ENCODE measurements at places on chromosomes 13 and 19.
A peak's percentile ranks its signal among the peaks of the same experiment; 100 is the strongest.

GRCh38 chr13:23377983-23378632 is 55.4 kb downstream of the SACS start:
- DNase-seq, result peak; percentile 50

DNA sequence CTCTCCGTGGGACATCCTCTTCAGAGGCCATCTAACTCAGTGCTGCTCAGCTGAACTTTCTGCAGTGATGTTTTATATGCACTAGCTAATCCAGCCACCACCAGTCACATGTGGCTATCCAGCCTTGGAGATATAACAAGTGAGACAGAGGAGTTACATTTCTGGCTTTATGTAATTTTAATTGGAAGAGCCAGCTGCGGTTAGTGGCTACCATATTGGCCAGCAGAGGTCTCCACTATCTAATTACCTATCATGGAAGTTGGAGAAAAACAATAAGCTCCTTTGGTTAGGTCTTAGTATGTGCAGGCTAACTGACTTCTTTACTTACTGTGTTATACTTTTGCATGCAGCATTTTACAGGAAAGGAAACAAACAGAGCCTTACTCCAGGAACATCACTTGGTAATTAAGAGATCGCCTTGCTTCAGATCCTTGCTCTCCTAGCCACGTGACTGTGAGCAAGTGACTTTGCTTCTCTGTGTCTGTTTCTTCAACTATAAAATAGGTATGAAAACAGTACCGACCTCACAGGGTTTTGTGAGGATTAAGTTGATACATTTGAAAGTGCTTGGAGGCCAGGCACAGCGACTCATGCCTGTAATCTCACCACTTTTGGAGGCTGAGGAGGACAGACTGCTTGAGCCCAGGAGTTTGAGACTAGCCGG is 1.6 kb upstream of the KLK10 start:
- DNase-seq, result no peak

GRCh38 chr19:5147978-5148793 is 179.3 kb downstream of the KDM4B start:
- DNase-seq, result no peak

DNA sequence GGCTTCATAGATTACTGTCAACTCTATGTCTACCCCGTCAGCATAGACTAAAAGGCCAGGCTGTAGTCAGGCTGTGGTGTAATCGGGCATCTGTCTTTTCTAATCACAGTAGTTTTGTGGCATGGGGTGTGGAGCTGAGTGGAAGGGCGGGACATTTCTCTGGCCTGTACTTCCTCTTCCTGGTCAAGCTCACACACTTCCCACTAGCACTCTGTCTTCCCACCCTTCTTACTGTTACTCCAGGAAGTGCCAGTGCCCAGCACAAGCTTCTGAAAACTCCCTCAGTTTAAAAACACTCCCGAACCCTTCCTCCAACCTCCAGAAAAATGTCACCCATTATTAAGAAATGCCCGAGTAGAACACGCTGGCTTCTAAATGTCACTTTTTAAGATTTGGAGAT is 229.8 kb downstream of the KLF5 start:
- DNase-seq, result no peak

DNA sequence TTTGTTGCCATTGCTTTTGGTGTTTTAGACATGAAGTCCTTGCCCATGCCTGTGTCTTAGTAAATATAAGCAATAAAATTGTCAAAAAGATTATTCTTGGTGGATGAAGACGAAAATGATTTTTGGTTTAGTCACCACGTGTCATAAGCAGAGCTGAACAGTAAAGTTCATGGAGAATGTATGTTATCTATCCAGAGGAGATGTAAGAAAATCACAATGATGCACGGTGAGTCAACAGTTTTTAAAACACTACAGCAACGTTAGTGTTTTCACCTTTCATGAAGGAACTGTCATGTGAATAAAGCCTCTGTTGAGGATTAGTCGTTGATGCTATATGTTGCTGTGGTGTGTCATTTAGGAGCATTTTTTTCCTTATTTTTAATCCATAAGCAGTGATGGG is 137.6 kb downstream of the GPC6 start:
- no peak for DNase-seq

- DNase-seq, result no peak
These were observed 5.6 kb downstream of the ZAR1L start for GRCh38 chr13:32309312-32310133.

- no peak for DNase-seq
These were observed 688 bp downstream of the ZNF225 start for GRCh38 chr19:44113784-44114390.

GRCh38 chr19:18408053-18408476 is 10.6 kb upstream of the LRRC25 start:
- peak; percentile 40 for DNase-seq

DNA sequence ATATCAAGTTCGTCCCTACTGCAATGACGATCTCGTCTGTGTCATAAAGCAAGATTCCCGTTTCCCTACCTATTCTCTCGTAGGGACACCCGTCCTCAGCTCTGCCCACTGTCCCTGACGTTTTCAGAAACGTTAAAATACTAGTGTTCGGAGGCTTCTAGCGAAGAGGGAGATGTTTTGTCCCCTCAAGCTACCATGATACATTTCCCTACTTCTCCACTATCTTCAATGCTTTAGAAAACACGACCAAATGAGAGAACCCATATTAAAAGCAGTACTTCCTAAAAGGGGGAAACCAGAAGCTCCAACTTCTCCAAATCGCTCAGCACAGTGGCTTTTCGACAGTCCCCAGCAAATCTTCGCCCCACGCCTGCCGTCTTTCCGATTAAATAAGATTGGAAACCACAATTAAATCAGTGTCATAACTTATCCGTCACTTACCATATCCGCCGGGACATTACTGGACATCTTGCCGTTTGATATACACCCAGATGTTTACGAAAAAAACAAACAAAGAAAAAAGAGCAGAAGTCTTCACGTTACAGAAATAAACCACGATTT is 1.3 kb downstream of the UBL3 start:
- no peak for DNase-seq

DNA sequence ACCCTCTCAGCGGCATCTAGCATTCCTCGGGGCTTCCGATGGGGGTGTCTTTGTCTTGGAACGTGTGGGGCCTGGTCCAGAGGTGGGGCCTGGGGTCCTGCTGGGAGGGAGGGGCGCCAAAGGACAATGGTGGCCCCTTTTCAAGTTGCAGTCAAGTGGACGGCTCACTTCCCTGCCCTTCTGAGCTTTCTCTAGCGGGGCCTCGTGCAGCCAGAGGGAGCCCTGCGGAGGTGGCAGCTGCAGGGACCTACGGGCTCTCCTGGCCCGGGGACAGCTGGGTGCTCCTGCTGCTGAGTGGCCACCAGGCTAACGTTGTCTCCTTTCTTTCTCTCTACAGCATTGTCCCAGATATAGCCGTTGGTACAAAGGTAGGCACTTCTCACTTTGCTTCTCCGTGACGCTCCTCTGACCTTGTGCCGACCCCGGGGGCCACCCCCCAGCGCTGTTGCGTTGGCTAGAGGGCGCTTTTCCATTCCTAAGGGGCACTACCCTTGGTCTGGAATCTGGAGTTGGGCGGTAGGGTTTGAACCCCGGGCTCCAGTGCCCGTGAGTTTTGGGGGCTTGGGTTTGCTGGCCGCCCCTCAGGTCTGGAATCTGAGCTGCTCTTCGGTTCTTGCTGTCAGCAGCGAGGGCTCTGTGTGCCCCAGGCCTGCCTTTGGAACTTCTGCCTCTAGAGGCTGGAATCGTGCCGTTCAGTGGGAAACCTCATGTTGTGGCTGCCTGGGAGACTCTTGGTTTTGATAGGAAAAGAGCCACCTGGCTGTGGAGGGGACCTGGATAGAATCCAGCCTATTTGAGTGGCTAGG is 2.0 kb downstream of the PTBP1 start:
- no peak for DNase-seq

DNA sequence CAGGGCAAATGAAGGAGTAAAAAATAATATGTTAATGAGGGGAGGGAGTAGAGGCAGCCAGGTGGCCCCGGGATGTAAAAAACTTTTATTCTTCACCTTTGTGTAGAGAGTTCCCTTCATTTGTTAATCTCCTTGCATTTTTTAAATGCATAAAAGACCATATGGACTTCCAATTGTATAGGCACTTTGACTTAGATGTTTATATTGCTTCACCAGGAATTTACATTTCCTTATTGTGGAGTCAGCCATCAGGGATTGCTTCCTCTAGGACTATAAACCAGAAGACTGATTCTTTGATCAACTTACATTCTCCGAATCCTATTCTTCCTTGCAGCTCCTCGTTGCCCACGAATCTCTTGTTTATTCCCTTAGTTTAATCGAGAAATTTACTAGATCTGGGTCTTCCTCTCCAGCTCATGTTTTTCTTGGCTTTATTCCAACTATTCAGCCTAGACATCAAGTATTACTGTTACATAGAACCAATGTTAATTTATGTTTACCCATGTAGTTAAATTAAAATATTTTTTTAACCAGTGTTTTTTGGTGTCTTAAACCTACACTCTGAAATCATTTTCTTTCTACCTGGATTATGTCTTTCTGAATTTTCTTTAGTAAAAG is 1187.0 kb upstream of the SLC10A2 start:
- no peak for DNase-seq

GRCh38 chr13:45878966-45879365 is 27.4 kb upstream of the SIAH3 start:
- DNase-seq, result no peak

- DNase-seq, result no peak
These were observed 391.0 kb downstream of the FGF9 start for GRCh38 chr13:22061806-22062391.

DNA sequence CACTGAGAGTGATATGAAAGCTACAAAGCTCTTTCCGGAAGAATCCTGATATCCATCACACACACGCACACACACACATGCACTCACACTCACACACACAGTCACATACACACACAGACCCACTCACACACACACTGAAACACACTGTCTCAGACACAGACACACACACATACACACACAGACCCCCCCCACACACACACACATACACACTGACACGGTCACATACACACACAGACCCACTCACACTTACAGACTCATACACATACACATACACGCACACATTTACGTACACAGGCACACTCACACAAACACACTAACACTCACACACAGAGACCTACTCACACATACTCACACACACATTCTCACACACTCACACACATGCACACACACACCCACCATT is 58.6 kb downstream of the LIG4 start:
- no peak for DNase-seq

DNA sequence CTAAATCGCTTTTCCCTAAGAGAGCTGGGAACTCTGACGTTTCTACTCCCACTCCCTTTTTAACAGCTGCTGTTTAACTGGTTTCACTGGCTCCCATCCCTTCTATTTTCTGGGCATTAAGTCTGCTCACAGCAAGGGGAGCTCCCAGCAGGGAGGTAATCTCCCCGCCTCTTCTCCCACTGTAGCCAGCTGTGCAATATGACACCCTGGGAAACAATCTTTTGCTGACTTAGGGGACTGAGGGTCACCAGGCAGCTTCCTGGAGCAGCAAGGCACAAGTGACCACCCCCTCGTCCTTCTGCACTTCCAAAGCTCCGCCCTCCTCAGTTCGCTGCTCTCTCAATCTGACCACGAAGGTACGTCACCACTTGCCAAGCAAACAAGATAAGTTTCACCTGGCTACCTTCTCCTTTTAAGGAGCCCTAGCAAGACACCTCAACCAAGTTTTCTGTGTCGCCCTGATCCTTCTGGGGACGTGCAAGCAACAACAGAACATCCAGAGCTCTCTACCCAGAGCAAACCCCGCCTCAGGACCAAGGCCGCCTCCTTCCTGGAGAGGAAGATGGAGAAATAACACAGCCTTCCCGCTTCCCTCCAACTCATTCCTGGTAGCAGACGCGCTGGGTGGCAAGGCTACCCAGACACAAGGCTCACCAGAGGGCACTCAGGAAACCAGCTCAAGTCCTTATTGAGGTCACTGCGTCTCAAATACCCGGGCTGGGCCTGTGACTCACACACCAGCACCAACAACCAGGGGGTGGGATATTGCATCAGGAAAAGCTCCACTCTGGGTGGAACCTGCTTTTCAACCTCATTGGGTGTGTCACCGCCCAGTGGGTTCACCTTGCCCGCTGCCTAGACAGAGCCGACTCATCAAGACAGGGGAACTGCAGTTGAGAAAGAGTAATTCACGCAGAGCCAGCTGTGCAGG is 92.4 kb downstream of the STK24 start:
- DNase-seq, result peak; percentile 56

DNA sequence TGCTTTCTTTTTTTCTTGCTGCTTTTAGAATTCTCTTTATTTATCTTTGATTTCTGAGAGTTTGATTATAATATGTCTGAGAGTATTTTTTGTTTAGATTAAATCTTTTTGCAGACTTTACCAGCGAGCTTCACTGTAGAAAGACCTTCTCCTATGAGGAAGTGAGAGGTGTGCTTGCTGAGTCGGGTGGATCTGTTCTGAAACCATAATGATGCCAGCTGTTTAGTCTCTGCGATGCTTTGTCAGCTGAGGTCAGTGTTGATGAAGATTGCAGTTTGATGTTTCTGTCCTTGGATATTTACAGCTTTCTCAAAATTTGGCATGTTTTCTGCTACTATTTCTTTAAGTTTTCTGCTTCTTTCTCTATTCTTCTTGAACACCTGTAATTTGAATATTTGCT is 309.1 kb upstream of the SLITRK6 start:
- no peak for DNase-seq

GRCh38 chr13:47126432-47126831 is 229.6 kb upstream of the HTR2A start:
- DNase-seq, result no peak

DNA sequence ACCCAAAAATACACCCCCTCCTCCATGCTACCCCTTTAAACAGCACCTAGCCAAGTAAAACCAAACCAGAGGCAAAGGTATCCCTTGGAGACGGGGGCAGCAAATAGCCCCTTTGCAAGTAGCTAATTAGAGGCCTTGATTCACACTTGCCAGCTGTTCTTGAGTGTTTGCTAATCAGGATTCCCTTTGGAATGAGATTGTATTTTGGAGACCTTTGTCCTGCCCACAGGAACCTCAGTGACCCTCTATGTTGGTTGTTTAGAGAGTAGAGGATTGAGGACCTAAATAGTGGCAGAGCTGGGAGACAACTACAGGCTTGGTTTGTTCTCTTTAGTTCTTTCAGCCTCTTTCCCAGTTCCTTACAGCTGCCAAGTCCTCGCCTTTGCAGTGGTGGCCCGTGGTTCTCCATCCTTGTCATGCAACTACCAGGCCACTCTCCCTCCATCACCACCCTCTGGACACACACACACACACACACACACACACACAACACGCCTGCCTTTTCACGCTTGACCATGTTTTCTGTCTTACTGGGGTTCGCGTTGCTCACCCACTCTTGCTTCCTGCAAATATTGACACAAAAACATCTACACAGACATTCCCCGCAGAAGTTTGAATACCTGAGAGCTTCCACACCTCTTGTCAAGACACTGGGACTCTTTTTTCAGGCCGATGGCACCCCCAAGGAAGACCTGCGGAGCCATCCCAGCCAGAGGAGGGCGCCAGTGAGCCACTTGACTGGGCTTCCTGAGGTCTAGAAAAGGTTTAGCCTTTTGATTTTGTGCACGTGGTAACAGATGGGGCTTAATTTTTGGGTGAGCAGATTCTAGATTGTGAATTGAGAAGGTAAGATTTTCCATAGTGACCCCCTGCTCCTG is 80.0 kb upstream of the GPR183 start:
- peak; percentile 91 for DNase-seq

- no peak for DNase-seq
These were observed 29.2 kb downstream of the COG6 start for GRCh38 chr13:39684531-39685137.

GRCh38 chr13:94886191-94886590 is 173.8 kb upstream of the SOX21 start:
- DNase-seq, result no peak

- no peak for DNase-seq
These were observed 36.7 kb downstream of the MBNL2 start for GRCh38 chr13:97258801-97259200.

Measured in stimulated activated CD4-positive, alpha-beta T cell treated with anti-CD3 and anti-CD28 coated beads, Interleukin-4, amount 100 ng/mL, for 1 hour (primary cell).